Stimulated activated naive CD4-positive, alpha-beta T cell treated with Interleukin-2 at 50 U/mL for 16 hours (primary cell): ENCODE measurements at places on chromosomes 7 and 10.

GRCh38 chr7:44561962-44562621, 11.6 kb downstream of the DDX56 start:
- no peak for DNase-seq

DNA sequence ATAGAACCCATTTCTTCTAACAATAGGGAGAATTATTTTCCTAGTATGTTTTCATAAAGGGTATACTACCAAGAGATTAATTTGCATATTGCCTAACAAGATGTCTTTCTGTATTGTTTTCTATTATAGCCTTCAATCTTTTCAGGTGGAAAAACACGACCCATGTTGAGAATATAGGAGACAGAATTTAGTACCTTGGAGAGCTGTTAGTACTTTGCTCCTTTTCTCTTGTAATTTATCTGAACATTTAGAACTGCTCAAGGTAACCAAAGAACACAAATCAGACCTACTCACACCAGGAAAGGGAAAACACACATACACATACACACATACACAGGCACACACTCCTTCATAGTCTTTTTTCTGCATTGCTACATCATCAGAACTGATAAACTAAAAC, 7.8 kb upstream of the TRDMT1 start:
- DNase-seq: no peak

- DNase-seq: no peak
Measured at GRCh38 chr10:93807371-93807770, 49.6 kb downstream of the LGI1 start.

DNA sequence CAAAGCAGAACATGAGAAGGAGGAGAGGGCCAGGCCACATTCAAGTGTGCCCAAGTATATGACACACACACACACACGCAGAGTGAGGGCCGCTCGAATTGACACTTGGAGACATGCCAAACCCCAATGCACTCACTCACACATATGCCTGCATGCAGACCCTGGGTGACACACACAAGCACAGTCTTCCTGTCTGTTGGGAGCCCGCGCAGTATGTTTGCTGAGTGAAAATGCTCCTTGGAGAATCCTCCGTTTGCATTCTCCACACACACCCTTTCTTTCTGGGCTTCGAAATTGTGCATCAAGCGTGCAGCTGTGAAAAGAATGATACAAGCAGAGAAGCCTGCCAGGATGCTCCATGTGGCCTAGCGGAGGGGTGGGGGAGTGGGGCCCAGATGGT, 120.9 kb downstream of the PLXNA4 start:
- DNase-seq: no peak

DNA sequence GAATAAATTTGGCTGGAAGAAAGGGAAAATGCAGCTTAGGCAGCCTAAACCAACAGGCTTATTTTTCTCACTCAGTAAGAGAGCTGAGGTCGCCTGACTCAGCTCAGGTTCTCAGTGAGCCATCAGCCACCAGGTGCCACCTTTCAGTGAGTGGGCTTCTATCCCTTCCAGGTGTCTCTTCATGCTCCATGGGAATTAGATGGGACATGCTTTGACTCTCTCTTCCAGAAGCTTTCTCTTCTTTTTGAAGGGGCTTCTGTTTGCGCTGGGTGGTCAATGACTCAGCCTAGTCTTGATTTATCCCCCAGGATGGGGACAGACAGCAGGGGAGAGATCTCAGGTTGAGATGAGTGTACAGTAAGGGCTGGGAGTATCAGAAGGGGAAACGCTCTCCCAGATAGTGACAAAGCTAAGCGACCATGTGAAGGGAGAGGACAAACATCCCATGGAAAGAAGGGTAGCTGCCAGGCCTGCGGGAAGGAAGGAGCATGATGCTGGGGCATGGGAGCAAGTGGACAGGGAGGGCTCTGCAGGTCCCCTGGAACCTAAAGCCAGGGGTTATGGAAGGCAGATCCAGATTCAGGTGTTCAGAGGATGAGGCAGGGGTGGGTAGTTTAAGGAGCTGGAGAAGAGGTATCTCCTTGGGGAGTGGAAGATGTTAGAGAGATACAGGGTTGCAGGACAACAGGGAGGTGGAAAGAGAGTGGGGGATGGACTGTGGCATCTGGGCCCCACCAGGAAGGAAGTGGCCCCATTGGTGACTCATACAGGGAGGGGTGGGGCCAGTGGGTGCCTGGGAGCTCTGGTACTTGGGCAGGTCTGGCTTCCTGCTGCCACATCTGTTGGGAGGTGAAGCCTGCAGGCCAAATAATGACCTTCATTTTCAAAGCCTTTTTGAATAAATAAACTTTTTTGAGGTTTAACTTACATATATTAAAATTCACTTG, 32.5 kb downstream of the OGDH start:
- DNase-seq: peak; percentile 83

- no peak for DNase-seq
Measured at GRCh38 chr7:123773481-123773880, 24.7 kb upstream of the WASL start.

- no peak for DNase-seq
Measured at GRCh38 chr10:13340626-13341376, 7.3 kb downstream of the SEPHS1 start.

- no peak for DNase-seq
Measured at GRCh38 chr10:71334221-71334791, 15.2 kb downstream of the SLC29A3 start.

- DNase-seq: no peak
Measured at GRCh38 chr10:103480521-103480920, 1.5 kb upstream of the CALHM3 start.

GRCh38 chr7:155789001-155789725, 23.1 kb downstream of the SHH start:
- no peak for DNase-seq

DNA sequence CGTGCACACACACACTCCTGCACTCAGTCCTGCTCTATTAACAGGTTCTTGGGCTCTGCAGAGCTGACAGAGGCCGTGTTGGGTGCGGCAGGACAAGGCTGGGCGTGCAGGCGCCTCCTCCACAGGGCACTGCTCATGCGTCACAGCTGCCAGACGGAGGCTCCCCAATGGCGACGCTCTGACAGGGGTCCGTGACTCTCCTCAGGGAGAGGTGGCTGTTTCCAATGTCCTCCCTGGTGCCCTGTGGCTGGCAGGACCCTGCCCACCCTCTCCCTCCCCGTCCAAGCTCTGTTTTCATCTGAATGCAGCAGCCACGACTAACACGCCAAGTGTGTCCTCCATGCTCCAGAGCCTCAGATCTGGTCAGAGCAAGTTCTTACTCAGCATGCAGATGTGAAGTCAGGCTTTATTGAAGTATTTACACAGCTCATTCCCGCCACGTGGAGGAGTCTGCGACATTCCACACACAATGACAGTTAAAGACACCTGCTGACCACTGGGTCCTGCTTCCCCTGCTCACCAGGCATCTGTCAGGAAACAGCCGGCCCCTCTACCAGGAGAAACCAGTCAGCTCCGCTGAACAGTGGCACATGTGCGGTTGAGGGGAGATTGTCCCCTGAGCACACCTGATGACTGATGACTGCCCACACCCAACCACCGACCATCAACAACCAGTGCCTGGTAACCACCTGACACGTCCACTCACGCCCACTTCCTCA, 116.7 kb downstream of the VIPR2 start:
- DNase-seq: no peak

DNA sequence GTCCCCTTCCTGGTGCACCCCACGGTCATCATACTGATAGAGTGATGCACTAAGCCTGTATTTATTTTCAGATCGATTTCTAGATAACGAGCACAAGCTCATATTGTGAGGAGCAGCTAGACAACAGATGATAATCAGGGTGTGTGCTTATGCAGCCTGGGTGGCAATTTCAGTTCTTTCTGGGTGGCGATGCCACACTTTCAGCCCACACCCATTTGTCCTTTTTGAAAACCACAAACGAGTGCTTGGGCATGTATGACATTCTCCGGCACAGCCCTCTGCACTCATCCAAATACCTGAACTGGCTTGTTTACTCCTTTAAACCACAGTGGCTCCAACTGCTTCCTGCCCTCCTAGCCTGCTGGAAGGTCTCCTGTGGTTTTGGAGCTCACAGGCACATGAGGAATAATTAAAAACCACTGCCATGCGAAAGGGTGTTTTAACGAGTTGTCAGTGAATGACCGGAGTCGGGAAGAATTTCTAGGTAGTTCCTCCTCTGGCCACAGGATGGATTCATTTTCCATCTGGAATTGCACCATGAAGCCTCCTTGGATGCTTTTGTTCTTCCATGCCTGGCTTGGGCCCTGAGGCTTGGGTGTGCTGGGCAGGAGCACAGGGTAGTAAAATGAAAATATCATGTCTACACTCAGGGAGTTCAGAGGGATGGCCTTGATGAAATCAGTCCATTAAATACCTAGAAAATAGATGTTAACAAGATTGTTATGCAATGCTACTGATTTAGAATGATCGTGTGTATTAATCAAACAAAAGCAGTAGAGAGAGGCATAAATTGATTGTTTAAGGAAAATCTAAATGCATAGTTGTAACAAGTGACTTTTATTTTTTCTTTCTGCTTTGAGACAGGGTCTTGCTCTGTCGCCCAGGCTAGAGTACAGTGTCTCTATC, 52.4 kb upstream of the ITGB1 start:
- DNase-seq: peak; percentile 14

DNA sequence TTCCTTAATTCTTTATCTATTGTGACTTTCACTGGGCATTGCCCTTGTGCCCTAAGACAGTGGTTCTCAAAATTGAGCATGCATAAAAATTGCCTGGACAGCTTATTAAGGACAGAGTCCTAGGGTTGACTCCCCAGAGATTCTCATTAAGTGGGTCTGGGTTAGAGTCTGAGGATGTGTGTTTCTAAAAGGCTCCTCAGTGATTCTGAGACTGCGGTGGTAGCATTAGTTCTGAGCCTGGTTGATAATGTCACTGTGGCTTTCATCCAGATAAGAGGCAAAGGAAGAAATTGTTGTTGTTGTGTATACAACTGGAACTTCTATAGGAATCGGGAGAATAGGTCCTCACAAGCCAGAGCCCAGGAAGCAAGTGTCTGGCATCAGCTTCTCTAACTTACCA, 1.3 kb downstream of the IFIT2 start:
- no peak for DNase-seq

GRCh38 chr10:72738486-72738885, 46.5 kb downstream of the MCU start:
- DNase-seq: no peak

GRCh38 chr7:2614631-2615330, 17.0 kb upstream of the TTYH3 start:
- no peak for DNase-seq

- DNase-seq: peak; percentile 40
Measured at GRCh38 chr7:38374507-38374906, 101.1 kb upstream of the TARP start.

GRCh38 chr7:115707258-115708012, 323.1 kb downstream of the TFEC start:
- no peak for DNase-seq

DNA sequence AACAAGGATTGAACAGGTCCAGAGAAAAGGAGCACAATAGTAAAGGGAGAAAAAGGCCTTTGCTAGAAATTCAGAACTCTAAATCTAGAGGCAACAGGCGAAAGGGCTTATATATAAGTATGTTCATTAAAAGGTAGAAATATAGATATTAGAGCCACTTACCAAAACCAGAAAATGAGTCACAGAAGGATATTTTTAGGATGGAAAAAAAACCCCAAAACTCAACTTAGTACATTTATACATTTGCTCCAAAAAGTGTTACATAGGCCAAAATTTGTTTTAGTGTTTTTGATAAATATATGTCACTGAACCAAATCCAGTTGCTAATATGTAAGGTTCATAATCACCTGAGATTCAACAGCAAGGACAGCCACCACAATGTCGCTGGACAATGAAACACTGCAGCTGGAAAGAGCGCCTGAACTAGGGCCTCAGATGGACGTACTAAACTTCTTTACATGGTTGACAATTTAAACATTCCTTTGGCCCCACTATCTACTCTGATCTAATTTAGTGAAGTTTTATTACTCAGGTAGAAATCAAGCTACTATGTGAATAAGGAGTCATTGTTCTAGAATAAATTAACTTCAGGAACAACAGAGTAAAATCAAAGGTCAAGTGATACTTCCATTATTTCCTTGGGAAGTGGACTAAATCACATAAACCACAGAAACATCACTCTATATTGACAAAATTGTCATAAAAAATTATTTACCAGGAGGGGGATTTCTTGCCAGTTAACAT, 10.9 kb downstream of the FAM3C start:
- DNase-seq: no peak

DNA sequence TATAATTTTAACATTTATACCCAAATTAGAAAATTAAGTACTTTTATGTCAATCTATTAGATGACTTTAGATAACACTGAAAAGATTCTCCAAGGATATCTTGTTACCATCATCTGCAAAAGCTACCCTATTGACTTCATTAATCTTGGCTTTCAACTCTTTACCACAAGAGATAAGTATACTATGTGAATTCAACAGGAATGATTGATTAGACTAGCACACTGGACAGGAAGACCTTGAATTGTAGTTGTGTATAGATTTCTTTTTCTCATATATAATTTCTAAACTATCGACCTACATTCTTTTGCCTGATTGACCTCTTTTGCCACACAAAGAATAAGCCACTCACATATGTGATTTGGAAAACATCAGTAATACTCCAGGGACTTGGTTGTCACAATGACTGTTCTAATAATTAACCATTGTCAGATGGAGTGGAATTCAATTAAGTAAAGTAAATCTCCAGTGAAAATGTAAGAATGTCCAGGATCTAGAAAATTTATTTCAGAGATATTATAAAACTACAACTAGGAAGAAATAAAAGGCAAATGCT, 1132.0 kb downstream of the SORCS1 start:
- DNase-seq: no peak

- DNase-seq: no peak
Measured at GRCh38 chr7:70566671-70567070, 565.3 kb upstream of the GALNT17 start.

DNA sequence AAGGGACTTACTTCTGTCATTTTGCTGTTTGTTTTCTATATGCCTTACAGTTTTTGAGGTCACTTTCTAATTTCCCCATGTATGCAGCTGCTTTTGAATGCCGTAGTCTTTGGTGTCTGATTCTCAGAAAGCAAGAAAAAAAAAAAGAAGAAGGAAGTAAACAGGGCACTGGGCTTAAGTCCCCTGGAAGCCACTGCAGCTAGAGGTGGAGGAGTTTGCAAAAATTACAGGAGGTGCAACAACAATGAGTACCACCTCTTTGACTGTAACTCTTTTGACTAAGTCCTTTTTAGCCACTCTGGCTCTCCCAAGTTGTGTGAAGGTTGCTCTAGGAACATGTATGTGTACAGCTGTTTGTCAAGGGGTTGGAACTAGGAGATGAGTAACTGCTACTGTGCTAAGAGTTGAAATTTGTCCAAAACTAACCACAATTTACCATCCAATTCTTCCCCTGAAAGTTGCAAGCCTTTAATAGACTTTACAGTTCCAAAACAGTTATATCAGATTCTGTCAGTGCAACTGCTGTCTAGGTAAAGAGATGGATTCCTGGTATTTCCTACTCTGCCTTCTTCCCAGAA, 588.0 kb upstream of the LRRN3 start:
- no peak for DNase-seq
